Motor neuron (in vitro differentiated cells): ENCODE measurements at places on chromosomes 7 and 10. TPM values are rescaled to one million over a fixed set of nuclear protein-coding genes. Genes with fewer than 3 reads are reported as not detected.

Gene FEZF1
- total RNA-seq, result not detected in 2 replicates

Gene DDX56
- 91.0 and 97.6 TPM in 2 replicates for total RNA-seq

Gene GRM3
- 0.19 TPM in 1 of 2 replicates, not detected in the other for total RNA-seq

Gene CALHM1
- total RNA-seq, result 0.22 and 0.58 TPM in 2 replicates

Gene CCZ1
- total RNA-seq, result 63.9 and 67.3 TPM in 2 replicates

Gene TRIM56
- 17.1 and 20.0 TPM in 2 replicates for total RNA-seq

Gene HNRNPH3
- 97.7 and 124 TPM in 2 replicates for total RNA-seq

Gene ANKRD7
- 1.2 and 2.7 TPM in 2 replicates for total RNA-seq

Gene ASIC3
- total RNA-seq, result 4.1 and 5.0 TPM in 2 replicates

Gene WNT16
- total RNA-seq, result 0.09 and 0.17 TPM in 2 replicates

Gene TMEM176B
- 3.3 and 3.7 TPM in 2 replicates for total RNA-seq

Gene CFAP70
- total RNA-seq, result 16.6 and 28.6 TPM in 2 replicates

Gene TFEC
- total RNA-seq, result 2.6 and 2.8 TPM in 2 replicates

Gene TMEM273
- 0.25 TPM in 1 of 2 replicates, not detected in the other for total RNA-seq

Gene PGAM2
- 1.8 and 2.0 TPM in 2 replicates for total RNA-seq

Gene UTF1
- 0.18 TPM in 1 of 2 replicates, not detected in the other for total RNA-seq

Gene TBL2
- 35.9 and 44.6 TPM in 2 replicates for total RNA-seq

Gene ANXA8L1
- total RNA-seq, result not detected in 2 replicates

Gene HHEX
- total RNA-seq, result not detected in 2 replicates

Gene CUTC
- total RNA-seq, result 21.6 and 23.2 TPM in 2 replicates

Gene ZNF438
- total RNA-seq, result 2.0 and 2.1 TPM in 2 replicates

Gene PSD
- 47.5 and 55.8 TPM in 2 replicates for total RNA-seq

Gene LOXL4
- total RNA-seq, result 0.52 and 0.63 TPM in 2 replicates

Gene MSMB
- total RNA-seq, result not detected in 2 replicates
